ENCODE measurements at places on chromosomes 6 and 20.

DNA sequence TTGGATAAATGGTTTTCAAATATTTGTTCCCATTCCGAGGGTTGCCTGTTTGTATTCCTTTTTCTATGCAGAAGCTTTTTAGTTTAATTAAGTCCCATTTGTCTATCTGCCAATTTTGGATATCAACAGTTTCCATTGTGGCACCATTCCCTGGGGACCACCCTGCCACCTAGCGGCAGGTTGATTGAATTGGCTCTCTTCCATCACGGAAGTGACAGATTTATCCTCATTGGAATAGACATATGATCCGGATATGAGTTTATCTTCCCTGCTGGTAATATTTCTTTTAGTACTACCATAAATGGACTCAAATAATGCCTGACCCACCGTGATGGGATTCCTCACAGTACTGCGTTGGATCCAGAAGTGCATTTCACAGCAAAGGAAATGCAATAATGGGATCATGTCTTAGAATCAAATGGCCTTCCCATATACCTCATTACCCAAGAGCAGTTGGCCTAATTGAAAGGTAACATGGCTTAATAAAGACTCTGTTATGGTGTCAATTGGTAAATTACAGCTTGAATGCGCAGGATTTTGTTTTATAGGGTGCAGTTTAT, 327.0 kb downstream of the BMP2 start:
- no peak for DNase-seq

DNA sequence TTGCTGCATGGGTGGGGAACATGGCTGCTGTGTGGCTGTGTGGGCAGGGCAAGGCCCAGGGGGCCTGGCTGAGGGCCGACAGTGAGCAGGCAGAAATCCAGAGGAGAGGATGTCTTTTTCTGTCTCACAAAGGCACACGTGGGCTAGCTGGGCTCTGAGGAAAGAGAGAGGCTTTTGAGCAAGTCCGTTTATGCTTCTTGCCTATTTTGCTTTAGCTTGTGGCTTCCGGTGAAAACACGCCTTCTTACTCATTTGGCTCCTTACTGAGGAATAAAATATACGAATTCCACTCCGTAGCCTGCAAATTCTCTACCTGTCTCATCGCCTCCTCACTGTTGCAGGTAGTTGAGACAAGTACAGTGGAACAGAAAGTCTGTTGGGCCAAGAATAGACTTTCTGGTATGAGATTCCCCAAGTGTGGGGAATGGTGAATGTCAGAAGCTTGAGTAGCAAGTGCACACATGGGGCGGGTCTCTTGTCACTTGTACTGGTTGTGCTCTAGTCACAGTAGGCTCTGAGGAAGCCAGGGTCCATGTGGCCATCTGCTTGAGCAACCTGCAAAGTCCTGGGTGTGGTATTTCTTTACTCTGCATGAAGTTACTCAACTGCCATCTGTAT, 28.4 kb downstream of the WRNIP1 start:
- no peak for DNase-seq

GRCh38 chr20:57426831-57427230, 35.6 kb downstream of the RBM38 start:
- no peak for DNase-seq

- DNase-seq, result no peak
These were observed 949 bp downstream of the MACROD2 start for GRCh38 chr20:13996265-13996664.

DNA sequence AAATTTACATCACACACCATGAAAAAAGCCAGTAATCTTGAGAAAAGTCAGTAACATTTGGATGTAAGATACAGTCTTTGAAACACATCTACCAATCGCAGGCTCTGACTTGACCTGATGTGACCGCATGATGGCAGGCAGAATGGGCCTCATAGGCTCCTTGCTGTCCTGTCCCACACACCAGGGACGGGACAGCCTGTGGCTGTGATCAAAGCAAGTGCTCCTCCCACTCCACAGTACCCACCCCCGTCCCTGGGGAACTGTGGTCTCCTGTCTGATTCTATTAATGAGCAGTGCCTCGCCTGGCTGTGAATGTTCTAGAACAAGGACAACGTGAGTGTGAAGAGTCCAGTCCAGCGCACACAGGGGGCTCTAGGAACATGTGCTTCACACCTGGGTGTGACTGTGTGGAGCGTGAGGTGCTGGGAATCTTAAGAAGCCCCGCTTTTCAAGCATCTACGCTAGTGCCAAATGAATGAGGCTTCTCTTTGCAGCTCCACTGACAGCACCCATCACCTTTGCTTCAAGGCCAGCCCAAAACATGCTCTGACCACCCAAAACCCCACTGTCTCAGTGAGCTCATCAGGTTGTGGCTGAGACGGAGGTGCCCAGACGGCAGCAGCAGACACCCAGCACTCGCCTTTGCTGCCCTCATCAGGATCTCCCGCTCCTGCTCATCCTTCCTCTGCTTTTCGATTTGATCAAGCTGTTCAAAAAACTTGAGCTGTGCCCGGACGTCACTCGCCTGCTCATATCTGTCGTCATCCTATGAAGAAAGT, 67.1 kb downstream of the TAF4 start:
- DNase-seq, result no peak

- DNase-seq, result no peak
These were observed 31.3 kb upstream of the ADGRF1 start for GRCh38 chr6:47073125-47074110.

GRCh38 chr20:53586640-53587039, 7.0 kb downstream of the ZNF217 start:
- DNase-seq, result no peak

DNA sequence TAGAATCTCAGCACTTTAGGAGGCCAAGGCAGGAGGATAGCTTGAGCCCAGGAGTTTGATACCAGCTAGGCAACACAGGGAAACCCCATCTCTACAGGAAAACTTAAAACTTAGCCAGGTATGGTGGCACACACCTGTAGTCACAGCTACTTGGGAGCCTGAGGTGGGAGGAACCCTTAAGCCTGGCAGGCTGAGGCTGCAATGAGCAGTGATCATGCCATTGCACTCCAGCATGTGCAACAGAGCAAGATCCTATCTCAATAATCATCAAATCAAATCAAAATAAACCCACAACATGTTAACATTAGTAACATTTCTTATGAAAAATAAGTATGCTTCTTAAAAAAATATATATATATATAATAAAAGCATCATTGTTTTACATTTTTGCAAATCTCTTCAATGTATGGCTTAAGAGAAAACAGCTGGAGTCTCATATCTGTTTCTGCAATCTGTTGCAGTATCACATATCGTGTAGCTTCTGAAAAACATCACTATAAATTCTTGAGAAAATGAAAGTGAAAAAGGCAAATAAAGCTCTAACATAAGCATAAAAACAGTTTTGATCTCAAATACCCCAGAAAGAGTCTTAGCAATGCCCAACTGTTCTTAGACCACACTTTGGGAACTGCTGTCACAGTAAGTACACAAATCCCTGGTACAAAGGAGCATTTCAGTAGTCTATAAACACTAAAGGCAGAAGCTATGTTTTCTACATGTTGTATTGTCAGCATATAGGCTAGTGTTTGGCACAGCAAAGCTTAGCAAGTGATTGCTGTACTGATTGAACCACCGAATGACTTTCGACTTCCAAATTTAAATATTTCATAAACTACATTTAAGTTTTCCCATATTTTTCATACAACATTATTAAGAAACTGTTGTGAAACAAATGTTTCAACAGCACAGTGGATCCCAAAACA, 8.0 kb downstream of the MMUT start:
- DNase-seq, result no peak

DNA sequence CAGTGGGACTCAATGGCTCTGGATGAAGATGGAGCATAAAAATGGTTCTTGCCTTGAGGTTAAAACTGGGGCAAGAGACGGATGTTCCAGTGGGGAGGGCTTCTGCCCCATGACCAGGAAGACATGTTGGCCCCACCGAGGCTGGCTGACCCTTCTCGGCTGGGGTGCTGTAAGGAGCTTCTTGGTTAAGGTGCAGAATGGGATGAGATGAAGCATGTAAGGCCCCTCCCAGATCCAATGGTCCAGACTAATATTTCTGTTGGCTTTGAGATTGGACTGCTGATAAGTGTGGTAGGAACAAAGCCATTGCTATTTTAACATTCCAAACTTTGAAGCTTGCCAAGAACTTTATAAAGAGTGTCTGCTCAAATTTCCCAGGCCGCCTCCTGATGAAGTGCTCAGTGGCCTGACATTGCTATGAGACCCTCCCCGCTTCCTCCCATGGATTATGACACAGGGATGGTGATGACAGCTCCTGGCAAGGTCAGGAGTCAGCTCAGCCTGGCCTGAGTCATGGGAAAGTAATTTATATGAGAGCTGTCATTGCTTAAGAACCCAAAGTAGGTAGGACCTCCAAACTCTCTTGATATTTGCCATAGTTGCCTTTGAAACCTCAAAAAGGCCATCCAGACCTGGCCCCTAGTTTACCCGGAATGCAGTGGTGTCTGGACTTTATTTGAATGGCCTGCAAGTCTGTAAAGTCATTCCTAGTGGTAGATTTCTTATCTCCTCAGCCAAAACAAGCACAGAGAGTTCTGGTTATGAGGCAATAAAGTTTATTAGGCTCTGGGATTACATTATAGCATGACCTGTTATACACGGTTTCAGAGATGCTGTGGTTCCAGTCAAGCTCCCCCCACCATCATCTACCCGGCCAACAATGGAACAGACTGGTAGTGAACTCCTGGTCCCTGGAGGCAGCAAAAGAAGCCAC, 55.2 kb downstream of the TGM2 start:
- no peak for DNase-seq

DNA sequence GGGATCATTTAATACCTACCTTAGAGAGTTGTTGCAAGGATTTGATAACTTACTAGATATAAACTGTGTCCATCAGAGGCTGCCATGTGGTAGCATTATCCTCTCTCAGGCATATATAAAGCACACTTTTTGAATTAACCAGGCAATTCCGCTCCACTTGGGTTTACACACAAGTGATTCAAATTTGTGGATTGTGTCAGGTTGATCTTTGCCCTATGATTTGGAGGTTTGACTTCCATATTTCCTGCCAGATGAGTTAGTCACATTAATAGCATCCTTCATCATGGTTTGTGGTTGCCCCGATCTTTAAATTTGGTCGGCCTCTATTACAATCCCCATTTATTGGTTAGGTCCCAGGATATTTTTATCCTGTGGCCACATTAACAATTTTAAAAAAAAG, 44.8 kb upstream of the CTAGE9 start:
- no peak for DNase-seq

DNA sequence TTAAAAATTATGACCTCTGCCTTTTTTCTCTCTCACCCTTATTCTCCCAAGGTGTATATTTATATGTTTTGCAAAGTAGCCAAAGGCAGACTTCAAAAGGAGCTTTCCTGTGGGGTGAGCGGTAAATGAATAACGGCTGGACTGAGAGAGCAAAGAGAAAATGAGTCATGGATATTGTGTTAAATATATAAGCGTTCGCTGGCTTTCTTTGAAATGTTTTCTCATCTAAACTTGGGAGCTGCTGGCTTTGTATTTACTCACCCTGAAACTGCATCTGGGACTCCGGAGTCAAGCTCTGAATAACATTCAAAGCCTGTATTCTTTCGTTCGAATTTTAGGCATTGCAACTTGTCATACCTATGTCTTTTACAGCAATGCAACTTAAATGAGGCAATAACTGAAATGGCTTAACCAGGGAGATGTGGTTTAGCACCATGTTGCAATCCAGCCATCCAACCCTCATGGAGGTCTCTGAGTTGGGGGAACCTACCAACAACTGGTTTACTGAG, 32.0 kb downstream of the ATXN1 start:
- no peak for DNase-seq

GRCh38 chr20:18666803-18667415, 79.1 kb downstream of the DTD1 start:
- DNase-seq, result no peak

- DNase-seq, result no peak
These were observed 60.1 kb upstream of the LRRC1 start for GRCh38 chr6:53734473-53735299.

GRCh38 chr20:3794701-3795420, 1.2 kb upstream of the CDC25B start:
- no peak for DNase-seq

- DNase-seq, result no peak
These were observed 2.3 kb upstream of the MARCKS start for GRCh38 chr6:113854531-113855499.

DNA sequence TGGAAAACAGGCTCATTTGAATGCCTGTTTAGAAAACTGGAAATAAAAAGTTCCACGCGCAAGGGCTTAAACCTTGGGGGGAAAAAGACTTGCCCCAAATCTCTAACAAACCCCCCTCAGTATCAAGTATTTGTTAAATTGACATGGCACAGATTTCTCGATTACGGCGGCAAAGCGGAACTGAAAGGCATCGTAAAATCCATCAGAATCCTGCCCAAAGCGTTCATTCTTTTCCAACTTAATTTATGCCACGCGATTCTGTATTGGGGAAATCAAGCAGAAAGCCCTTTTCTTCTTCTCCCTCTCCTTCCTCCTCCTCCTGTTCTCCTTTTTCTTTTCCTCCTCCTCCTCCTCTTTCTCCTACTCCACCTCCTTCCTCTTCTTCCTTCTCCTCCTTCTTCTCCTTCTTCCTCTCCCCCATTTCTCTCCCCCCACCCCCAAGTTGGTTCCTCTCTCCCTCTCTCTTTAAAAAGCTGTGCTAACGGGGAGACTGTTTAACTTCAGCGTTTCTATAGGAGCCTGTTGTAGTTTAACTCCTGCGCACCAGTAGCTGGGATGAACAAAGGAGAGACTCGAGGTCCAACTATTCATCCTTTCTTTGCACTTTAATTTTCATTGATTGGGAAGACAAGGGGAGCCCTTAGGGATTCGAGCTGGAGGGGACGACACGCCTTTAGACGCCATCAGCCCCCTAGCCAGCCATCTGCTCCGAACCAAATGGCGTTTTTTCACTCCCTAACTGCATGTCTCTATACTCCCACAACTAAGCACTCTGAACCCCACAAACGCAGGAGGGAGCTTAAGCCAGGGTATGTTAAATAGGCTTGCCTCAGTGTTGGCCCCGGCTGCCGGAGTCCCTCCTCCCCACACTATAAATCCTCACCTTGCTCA, 2.7 kb upstream of the DLL1 start:
- DNase-seq, result peak; percentile 59

GRCh38 chr6:129073691-129074395, 190.9 kb downstream of the LAMA2 start:
- DNase-seq, result no peak

GRCh38 chr6:32194388-32194787, 1.9 kb upstream of the GPSM3 start:
- DNase-seq, result no peak

DNA sequence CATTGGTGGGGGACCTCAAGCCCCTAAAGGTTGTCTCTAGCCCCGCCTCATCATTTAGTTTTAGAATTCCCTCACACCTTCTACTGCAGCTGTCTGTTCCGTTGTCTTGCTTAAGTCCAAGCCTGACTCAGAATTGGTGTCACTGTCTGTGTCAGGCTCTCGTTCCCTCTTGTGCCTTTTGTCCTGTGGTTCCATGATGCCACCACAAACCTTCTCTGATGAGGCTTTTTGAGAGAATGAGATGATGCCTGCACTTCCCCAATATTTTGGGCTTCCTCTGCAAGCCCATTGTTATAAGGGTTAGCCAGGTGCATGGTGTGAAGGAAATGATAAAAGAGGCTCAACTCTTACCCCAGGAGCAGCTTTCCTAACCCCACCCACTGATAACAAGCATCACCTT, 8.1 kb upstream of the AKIRIN2 start:
- no peak for DNase-seq

Data from activated effector memory CD4-positive, alpha-beta T cell treated with anti-CD3 and anti-CD28 coated beads, Interleukin-2, amount 50 U/mL, for 16 hours (primary cell).